ENCODE measurements at places on chromosomes 4 and X.
A peak's percentile ranks its signal among the peaks of the same experiment; 100 is the strongest.

GRCh38 chr4:17489123-17489522 lies 22.8 kb downstream of the QDPR start:
- H3K27ac ChIP-seq = no peak overlapping the region
- no peak overlapping the region for H3K4me3 ChIP-seq
- no peaks in the 10 kb centered on the region for H3K4me1 ChIP-seq
- no peak for DNase-seq
- no peaks in the 10 kb centered on the region for H3K36me3 ChIP-seq
- H3K27me3 ChIP-seq = no peaks in the 10 kb centered on the region

- no peak for DNase-seq
- H3K36me3 ChIP-seq = no peaks in the 10 kb centered on the region
- H3K27me3 ChIP-seq = no peaks in the 10 kb centered on the region
- no peak overlapping the region for H3K4me3 ChIP-seq
- no peaks in the 10 kb centered on the region for H3K4me1 ChIP-seq
Measured at GRCh38 chrX:29652484-29652883, 562.9 kb upstream of the MAGEB2 start.

DNA sequence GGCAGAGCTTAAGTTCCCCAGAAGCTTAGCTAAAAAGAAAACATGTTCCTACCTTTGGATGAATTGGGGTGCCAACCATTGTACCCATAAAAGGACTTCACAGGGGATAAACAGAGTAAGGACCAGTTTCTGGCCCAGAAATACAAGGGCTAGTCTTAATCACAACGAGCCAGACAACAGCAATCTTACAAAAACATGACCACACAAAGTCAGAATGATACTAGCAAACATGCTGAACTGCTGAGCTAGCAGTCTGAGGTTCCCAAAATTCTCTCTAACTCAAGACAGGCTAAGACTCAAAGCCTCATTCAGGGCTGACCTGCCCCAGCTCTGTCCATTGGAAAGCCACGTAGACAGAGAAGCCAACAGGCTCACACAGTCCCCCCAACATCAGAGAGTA lies 40.3 kb downstream of the ATP11C start:
- H3K27ac ChIP-seq = no peak overlapping the region
- no peak for DNase-seq
- no peak overlapping the region for H3K4me3 ChIP-seq
- no peaks in the 10 kb centered on the region for H3K4me1 ChIP-seq
- H3K27me3 ChIP-seq = no peaks in the 10 kb centered on the region

DNA sequence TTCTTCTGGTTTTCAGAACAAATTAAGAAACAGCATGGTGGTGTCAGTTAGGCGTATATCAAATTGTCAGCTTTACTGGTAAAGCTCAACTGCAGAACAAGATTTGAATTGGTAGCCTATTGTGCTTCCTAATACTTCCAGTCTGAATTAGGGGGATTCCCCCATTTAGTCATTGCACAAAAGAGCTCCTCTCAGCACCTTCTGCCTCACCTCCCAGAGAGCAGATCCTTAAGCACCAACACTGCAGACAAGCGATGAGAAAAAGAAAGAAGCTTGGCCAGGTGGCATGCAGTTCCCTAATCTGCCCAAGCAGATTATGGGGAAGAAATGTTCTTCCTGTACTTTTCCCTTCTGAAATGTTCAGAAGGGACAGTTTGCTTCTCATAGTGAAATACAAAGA lies 9.2 kb downstream of the MAP9 start:
- H3K27me3 ChIP-seq = no peaks in the 10 kb centered on the region
- H3K36me3 ChIP-seq = no peaks in the 10 kb centered on the region
- no peak overlapping the region for H3K4me3 ChIP-seq
- DNase-seq = no peak
- no peak overlapping the region for H3K27ac ChIP-seq

DNA sequence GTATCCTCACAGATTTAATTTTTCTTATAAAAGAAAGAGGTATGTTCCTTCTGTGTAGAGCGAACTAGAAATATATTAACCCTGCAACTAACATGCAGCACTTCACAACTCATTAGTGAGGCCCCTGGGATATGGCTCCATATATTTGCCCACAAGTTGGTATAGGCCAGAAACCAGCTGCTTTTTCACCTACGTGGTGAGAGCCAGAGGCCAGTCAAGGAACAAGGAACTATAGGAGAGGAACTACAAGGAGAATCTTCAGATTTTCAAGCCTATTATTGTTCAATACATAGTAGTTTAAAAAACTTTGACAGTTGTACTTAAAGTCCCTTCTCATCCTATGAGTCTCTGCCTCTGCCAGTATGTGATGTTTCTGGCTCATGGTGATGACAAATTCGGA lies 205.9 kb downstream of the CBR4 start:
- no peak for DNase-seq
- H3K4me3 ChIP-seq = no peak overlapping the region
- H3K36me3 ChIP-seq = no peaks in the 10 kb centered on the region
- H3K4me1 ChIP-seq = no peaks in the 10 kb centered on the region

GRCh38 chr4:41620594-41621256 lies 82.8 kb downstream of the LIMCH1 start:
- H3K36me3 ChIP-seq = no peaks in the 10 kb centered on the region
- H3K27ac ChIP-seq = no peak overlapping the region
- no peak overlapping the region for H3K4me3 ChIP-seq
- no peak for DNase-seq
- H3K27me3 ChIP-seq = no peaks in the 10 kb centered on the region

DNA sequence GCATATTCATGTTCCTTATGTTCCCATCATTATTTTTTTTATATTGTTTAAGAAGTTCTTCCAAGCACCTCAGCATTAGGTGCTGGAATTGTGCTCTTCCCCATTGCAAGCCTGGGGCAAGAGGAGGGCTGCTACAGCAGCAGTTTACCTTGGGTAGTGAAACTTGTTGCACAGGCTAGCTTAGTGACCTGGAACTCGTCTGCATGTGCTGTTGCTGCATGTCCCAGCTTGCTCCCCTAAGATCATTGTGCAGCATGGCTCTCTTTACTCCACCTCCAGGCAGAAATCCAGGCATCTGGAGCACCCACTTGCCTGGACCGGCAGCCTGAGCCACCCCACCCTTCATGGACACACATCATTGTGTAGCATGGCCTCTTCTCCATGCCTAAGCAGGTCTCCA lies 776.0 kb downstream of the GLUD2 start:
- no peak overlapping the region for H3K4me3 ChIP-seq
- no peaks in the 10 kb centered on the region for H3K27me3 ChIP-seq
- no peak overlapping the region for H3K27ac ChIP-seq
- H3K36me3 ChIP-seq = no peaks in the 10 kb centered on the region
- H3K4me1 ChIP-seq = no peaks in the 10 kb centered on the region
- no peak for DNase-seq

DNA sequence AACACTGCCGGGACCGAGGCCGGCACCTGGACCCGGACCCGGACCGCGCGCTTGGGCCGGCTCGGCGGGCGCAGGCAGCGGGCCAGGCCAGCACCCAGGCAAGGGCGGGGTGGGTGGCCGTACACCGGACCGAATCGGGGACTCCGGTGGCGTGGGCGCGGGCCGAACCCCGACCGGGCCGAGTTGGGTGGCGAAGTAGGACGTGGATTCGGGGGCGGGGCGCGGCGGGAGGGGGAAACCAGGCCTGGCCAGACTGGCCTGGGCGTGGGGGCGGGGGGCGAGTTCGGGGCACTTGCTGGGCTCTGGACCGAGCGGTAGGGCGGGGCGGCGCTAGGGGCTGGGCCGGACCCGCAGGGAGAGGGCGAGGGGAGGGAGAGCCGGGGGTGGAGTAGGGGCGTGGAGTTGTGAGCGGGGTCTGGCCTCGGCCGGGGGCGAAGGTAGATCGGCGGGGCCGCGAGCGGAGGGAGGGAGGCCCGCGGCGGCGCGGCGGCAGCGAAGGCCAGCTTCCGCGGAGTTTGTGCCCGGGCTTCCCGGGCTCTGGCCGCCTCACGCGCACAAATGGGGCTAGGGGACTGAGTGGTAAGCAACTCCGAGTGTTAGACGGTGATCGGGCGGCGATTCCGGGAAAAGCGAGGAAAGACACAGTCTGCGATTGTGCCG lies 1.8 kb upstream of the BCORL1 start:
- 0 out of 2 replicates have a peak overlapping the region, but pooled peaks have one; percentile 42 for H3K4me3 ChIP-seq
- H3K4me1 ChIP-seq = no peaks in the 10 kb centered on the region
- H3K36me3 ChIP-seq = no peaks in the 10 kb centered on the region
- H3K27ac ChIP-seq = no peak overlapping the region
- no peak for DNase-seq
- H3K27me3 ChIP-seq = no peaks in the 10 kb centered on the region

DNA sequence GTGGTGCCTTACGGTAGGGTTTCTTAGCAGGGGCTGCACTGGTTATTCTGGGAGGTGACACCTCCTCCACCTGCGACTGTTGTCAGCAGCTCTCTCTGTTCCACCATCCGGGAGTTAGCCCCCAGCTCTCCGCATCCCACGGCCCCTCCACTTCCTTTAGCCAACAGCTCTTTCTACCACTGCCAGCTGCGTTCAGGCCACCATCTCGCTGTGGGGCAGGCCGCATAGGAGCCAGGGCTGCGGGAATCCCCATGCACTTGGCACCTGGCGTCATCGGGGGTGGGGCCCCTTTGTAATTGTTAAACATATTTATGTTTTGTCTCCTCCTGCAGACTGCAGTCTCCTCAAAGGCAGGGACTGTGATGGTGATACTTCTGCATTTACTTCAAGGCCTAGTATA lies 480.2 kb downstream of the SMARCA1 start:
- DNase-seq = no peak
- no peaks in the 10 kb centered on the region for H3K36me3 ChIP-seq
- no peak overlapping the region for H3K4me3 ChIP-seq
- no peaks in the 10 kb centered on the region for H3K27me3 ChIP-seq
- H3K4me1 ChIP-seq = no peaks in the 10 kb centered on the region

DNA sequence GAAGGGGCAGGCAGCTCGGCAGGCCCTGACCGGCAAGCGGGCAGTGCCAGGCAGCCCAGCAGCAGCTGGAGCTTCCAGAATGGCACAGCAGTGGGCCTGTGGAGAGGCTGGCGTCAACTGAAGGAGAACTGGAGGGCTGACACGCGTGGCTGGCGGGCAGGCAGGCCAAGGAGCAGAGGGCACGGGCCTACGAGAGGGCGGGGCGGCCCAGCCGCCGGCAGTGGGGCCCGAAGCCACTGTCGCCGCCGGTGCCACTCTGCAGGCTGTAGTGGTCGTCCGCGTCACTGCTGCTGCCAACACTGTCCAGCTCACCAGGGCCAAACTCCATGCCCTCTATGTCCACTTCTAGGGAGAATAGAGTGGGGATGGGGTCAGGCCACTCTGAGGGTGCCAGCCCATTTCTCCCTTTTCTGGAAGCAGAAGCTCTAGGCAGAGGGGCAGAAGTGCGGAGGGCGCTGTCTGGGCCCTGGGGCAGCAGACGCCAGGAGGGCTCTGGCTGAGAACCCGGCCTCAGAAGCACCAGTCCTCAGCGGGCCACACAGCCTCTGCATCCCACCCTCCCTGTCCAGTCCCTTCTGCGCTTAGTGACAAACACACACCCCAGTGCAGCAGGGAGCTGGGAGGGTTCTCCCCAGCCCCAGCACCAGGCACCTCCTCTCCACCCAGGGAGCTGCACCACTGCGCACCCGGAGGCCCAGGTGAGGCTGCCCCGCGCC lies 8.6 kb upstream of the HAUS3 start:
- H3K36me3 ChIP-seq = no peaks in the 10 kb centered on the region
- H3K27ac ChIP-seq = no peak overlapping the region
- no peaks in the 10 kb centered on the region for H3K4me1 ChIP-seq
- H3K27me3 ChIP-seq = no peaks in the 10 kb centered on the region
- DNase-seq = no peak
- no peak overlapping the region for H3K4me3 ChIP-seq

- H3K4me1 ChIP-seq = peaks cover 20% of the 10 kb centered on the region
- no peak overlapping the region for H3K4me3 ChIP-seq
- no peak overlapping the region for H3K27ac ChIP-seq
- DNase-seq = no peak
Measured at GRCh38 chr4:128347175-128347868, 59.7 kb upstream of the PGRMC2 start.

GRCh38 chrX:40778861-40779575 lies 43.7 kb upstream of the MED14 start:
- DNase-seq = no peak
- H3K36me3 ChIP-seq = no peaks in the 10 kb centered on the region
- no peak overlapping the region for H3K27ac ChIP-seq

GRCh38 chr4:30721185-30722091 lies 1.3 kb downstream of the PCDH7 start:
- no peaks in the 10 kb centered on the region for H3K36me3 ChIP-seq
- no peaks in the 10 kb centered on the region for H3K4me1 ChIP-seq
- peak overlapping the region; percentile 58 for H3K4me3 ChIP-seq

GRCh38 chr4:101604976-101605375 lies 185.6 kb upstream of the BANK1 start:
- no peaks in the 10 kb centered on the region for H3K27me3 ChIP-seq
- no peaks in the 10 kb centered on the region for H3K4me1 ChIP-seq
- no peaks in the 10 kb centered on the region for H3K36me3 ChIP-seq
- H3K4me3 ChIP-seq = no peak overlapping the region
- no peak for DNase-seq

DNA sequence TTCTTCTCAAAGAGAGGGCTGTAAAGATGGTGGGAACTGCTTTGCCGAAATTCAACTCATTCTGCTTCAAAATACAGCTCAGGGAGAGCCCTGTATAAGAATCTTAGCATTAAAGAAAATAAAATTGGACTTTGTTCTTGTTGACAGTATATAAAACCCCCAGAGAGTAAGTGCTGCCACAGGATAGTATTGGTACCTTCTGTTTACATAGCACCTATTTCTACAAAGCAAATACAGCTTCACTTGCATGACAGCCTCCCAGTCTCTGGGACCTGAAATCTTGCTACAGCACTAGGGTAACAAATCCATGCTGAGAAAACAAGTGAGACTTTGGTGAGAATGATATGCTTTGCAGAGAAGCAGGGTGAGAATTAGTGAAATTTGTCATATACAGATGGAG lies 428.6 kb downstream of the ADGRL3 start:
- no peaks in the 10 kb centered on the region for H3K36me3 ChIP-seq
- no peak for DNase-seq
- H3K27ac ChIP-seq = no peak overlapping the region
- no peaks in the 10 kb centered on the region for H3K4me1 ChIP-seq
- no peak overlapping the region for H3K4me3 ChIP-seq

DNA sequence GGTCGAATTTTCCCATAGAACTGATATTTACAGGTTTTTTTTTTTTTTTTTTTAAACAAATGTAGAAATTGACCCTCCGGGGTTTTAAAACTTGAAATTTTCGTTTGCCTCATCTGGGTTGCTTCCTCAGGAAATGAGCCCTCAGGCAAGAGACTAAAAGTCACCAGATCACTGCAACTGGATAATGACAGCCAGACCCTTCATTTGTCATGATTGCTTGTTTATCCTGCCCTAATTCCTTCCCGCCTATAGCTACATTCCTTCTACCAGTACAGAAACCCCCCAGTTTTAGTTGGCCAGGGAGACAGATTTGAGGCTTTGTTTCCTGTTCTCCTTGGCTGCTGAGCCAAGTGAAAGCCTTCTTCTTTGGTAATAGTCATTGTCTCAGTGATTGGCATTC lies 44.0 kb upstream of the IGFBP7 start:
- DNase-seq = no peak
- H3K27me3 ChIP-seq = no peaks in the 10 kb centered on the region
- H3K4me1 ChIP-seq = peaks cover 18% of the 10 kb centered on the region
- H3K4me3 ChIP-seq = no peak overlapping the region
- no peak overlapping the region for H3K27ac ChIP-seq

- H3K4me1 ChIP-seq = no peaks in the 10 kb centered on the region
- no peak overlapping the region for H3K4me3 ChIP-seq
- DNase-seq = no peak
- no peaks in the 10 kb centered on the region for H3K27me3 ChIP-seq
Measured at GRCh38 chrX:41667631-41668030, 21.1 kb upstream of the GPR34 start.

GRCh38 chrX:136674270-136674985 lies 26.5 kb downstream of the CD40LG start:
- H3K27me3 ChIP-seq = no peaks in the 10 kb centered on the region
- H3K27ac ChIP-seq = no peak overlapping the region
- H3K36me3 ChIP-seq = no peaks in the 10 kb centered on the region
- no peaks in the 10 kb centered on the region for H3K4me1 ChIP-seq
- H3K4me3 ChIP-seq = no peak overlapping the region
- DNase-seq = no peak

All from Caco-2 (cell line).